ENCODE measurements at places on chromosomes 7 and 10.
A peak's percentile ranks its signal among the peaks of the same experiment; 100 is the strongest.

DNA sequence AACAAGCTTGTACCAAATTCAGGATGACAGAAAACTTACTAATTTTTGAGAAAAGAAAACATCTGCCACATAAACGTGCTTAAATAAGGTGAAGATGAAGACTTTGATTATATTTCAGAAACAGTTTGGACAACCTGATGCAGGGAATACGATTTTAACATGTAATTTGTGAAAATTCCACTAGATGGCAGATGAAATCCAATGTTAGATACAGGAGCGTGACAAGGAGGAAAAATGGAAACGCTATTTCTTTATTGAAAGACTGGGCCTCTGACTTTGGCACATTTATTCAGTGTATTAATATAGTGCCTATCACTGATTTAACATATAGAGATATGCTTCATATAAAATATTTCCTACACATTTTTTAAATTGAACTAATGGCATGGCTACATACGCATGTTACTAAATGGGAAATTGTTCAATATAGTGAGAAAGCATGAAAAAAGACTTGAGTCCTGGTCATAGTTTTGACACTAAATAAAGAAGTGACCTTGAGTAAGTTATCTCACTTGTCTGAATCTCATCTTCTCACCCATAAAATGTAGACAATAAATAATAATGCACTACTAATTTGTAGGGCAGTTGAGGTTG lies 60.7 kb downstream of the CD36 start:
- no peak for DNase-seq

- no peak for DNase-seq
Measured at GRCh38 chr10:80539421-80540031, 1.8 kb downstream of the SH2D4B start.

- no peak for DNase-seq
Measured at GRCh38 chr10:85961073-85961472, 405.5 kb downstream of the GRID1 start.

DNA sequence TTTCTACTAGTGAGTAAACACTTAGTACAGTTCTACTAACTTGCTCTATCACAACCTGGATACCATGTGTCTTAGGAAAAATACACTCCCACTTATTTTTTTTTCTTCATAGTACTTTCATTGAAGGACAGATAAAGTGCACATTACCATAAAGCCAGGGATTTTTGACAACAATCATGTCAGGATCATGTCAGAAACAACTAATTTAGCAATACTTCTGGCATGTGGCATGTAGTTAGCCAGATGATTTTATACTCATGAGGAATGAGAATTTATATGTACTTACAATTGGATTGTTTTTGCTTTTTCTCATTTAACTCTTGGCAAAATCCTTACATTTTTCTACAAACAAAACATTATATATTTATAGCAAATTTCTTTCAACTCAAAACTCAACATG lies 630.7 kb upstream of the GRM3 start:
- DNase-seq, result no peak

- DNase-seq, result no peak
Measured at GRCh38 chr10:71745664-71746250, 26.2 kb upstream of the C10orf105 start.

DNA sequence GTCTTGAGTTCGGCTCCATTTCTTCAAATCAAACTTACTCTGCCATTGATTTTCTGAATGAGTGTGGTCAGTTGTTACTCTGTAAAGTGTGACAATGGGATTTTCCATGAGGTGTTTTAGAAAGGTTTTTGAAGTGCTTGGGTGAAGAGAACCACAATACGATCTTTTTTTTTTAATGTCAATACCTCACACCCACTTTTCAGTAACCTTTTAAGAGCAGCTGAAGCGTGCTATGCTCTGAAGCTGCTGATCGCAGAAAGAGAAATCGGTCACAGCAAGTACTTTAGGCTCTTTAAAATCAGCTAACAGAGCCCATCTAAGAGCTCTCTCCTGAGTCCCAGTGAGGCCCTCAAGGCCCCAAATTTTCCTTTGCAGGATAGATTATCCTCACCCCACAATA lies 34.4 kb upstream of the YAE1 start:
- no peak for DNase-seq

GRCh38 chr10:53022611-53023088 lies 250.1 kb upstream of the MBL2 start:
- DNase-seq, result no peak

GRCh38 chr10:106255111-106255678 lies 909.3 kb downstream of the SORCS1 start:
- no peak for DNase-seq

DNA sequence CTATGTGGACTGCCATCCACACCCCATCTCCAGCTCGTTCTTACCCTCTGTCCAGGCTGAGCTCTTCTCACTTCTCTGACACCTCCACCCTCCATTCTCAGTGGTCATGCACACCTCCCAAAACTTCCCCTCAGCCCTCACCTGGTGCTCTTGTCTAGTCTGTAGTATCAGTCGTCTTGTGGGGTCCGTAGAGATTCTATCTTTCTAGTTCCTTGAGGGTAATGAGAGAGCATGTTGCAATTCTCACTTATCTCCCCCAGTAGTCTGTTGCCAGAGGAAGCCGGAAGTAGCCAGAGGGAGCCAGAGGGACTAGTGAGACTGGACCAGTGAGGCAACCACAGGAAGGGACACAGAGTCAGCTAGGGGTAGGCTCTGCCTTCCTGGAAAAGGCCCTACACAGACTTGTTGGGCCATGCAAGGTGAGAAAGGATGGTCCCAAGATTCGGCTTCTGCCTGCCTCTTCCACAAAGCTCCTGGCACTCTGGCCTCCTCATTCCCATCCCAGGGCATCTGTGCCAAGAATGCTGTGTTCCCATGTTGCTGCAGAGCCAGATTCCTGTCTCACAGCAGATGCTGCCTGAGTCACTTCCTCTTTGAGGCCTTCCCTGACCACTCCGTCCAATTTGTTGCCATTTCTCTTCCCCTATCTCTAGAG lies 50.6 kb upstream of the DUSP5 start:
- no peak for DNase-seq

DNA sequence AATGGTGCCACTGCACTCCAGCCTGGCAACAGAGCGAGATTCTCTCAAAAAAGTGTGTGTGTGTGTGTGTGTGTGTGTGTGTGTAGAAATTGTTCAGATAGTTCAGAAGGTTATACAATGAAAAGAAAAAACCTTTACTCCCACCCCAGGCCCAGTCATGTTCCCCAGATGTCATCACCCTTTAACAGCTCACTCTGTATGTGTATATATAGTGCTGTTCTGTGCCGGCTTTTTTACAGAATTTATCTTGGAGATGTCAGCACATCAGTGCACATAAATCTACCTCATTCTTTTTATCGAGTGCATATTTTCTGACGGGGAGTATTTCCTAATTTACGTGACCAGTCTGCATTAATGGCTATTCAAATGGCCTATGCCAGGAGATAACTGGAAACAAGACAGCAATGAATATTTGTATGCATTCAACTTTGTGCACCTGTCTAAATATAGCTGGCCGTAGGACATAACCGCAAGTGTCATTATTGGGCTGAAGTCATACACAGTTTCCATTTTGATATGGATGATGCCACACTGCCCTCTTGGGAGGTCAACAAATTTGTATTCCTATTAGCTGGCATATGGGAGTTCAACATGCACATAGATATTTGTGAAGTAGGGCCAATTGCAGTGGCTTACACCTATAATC lies 11.7 kb downstream of the NIPSNAP2 start:
- no peak for DNase-seq

GRCh38 chr10:63346015-63346441 lies 119.7 kb downstream of the JMJD1C start:
- no peak for DNase-seq

GRCh38 chr7:1355568-1356340 lies 103.5 kb downstream of the MICALL2 start:
- DNase-seq, result no peak

GRCh38 chr7:36911788-36912187 lies 187.5 kb upstream of the AOAH start:
- DNase-seq, result no peak

GRCh38 chr10:93199191-93199751 lies 125.6 kb downstream of the CYP26A1 start:
- peak; percentile 11 for DNase-seq

GRCh38 chr7:155710031-155710430 lies 65.6 kb downstream of the RBM33 start:
- DNase-seq, result no peak

GRCh38 chr7:19696926-19697325 lies 11.9 kb downstream of the POLR1F start:
- DNase-seq, result no peak

DNA sequence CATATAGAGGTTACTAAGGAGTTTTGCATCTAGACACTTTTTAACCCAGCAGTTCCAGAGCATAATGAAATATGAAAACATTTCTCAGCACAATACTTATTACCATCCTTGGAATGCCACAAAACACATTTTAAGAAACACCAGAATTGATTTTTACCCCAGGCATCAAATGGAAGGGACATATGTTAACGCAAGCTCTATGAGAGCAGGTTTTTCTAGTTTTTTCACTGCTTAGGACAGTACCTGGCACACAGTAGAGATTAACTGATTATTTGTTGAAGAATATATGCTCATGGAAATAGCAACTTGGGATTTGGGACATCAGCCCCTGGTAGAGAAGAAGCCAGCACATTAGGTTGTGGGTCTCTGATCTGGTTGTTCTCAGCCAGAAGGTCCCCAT lies 67.0 kb upstream of the ARID5B start:
- no peak for DNase-seq

DNA sequence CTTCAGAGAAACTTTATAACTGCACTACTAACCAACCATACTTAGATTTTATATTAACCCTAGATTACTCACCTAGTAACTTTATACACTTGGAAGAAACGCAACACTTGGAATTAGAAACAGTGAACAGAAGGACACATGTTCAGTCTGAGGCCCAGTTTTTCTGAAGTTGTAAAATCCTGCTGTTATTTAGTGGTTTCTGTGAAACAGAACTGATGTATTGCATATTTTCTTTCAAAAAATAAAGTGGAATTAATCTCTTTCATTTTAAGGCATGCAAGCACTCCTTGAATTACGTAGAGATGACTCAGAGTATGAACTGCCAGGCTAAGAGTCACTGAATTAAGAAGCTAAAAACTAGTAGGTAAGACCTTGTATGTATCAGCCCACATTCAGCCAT lies 215.8 kb downstream of the SKAP2 start:
- no peak for DNase-seq

GRCh38 chr7:117323851-117324711 lies 1.2 kb upstream of the WNT2 start:
- peak; percentile 63 for DNase-seq

DNA sequence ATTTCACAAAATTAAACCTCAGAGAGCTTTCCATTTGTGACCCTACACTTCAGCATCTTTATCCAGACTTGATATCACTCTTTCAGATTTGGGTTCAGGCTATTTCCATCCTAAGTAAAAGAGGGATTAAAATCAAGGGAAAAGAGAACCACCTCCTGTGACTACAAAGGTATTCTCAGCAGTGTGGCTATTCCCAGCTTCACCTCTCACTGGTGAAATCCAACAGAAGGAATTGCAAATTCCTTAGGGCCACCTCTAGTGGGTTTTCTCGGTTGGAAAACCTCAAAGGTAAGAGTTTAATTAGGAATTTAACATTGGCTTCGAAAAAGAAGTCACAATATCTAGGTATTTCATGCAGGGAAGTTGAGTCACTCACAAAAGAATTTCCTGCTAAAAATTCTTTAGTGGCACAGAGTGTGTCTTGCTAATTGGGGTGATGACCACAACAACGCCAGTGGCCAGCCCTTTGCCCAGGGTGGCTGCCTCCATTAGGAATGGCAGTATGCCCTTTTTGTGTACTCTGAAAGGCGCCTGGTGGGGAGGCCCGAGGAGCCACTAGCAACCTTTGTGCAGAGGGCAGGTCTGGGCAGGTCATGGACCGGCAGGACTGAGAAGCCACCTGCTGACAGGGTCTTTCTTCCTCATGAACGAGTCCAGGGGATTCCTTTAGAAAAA lies 52.2 kb downstream of the SEM1 start:
- DNase-seq, result no peak

GRCh38 chr7:106116161-106116704 lies 4.1 kb upstream of the SYPL1 start:
- no peak for DNase-seq

DNA sequence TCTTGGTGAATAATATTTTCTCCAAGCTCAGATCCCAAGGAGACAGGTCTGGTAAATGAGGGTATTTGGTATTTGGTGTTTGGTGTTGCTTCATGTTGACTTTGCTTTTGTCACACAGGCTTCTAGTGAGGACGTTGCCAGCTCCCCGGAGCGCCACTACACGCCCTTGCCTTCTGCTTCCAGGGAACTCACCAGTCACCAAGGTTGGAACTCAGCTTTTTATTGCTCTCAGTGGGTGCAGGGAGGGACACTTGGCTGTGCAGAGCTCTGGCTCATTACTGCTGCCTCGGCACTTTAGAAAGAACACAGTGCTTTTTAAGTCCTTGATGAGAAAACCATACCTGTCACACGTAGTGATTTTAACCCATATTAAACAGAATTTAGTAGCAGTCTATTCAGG lies 892.9 kb downstream of the LRMDA start:
- DNase-seq, result no peak

DNA sequence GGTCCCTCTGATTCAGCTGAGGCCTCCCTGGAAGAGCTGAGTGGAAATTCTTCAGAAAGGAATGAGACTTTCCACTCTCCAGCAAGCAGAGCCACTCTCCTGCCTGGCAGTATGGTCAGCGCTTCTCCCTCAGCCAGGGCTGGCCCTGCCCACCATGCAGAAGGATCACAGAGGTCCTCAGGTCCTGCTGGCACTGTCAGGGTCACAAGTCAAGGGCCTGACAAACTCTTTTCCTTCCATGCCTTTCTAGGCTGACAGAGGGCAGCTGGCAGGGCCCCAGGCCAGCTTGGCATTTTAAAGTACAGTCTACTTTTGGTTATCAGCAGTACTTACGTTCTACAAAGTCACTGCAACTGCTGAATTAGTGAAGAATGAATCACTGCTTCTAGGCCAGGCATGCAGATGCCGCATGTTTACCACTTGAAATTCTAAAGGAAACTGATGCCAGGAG lies 119.3 kb upstream of the FRMD4A start:
- no peak for DNase-seq

GRCh38 chr7:37230221-37230620 lies 218.4 kb downstream of the ELMO1 start:
- no peak for DNase-seq

DNA sequence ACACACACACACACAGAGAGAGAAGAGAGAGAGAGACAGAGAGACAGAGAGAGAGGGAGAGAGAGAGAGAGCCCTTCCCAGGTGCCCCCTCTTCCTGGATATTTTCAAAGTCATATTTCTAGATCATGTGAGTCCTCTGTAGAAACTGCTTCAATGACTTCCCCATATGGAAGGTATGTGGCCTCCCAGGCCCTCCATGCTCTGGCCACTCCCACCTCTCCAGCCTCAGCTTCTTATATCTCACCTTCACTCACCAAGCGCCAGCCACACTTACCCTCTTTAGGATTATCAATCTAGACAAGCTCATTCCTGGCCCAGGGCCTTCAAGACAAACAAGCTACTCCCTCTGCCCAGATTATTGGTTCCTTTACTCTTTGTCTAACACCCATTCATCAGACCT lies 259.7 kb downstream of the MTERF1 start:
- no peak for DNase-seq

- no peak for DNase-seq
Measured at GRCh38 chr7:133562621-133563020, 309.7 kb downstream of the EXOC4 start.
